Foreskin keratinocyte (primary cell): ENCODE measurements at places on chromosomes 2 and 18. TPM values are rescaled to one million over a fixed set of nuclear protein-coding genes. Genes with fewer than 3 reads are reported as not detected.
A peak's percentile ranks its signal among the peaks of the same experiment; 100 is the strongest.

STAT4 gene
- 0.46 and 0.71 TPM in 2 replicates for total RNA-seq

DNA sequence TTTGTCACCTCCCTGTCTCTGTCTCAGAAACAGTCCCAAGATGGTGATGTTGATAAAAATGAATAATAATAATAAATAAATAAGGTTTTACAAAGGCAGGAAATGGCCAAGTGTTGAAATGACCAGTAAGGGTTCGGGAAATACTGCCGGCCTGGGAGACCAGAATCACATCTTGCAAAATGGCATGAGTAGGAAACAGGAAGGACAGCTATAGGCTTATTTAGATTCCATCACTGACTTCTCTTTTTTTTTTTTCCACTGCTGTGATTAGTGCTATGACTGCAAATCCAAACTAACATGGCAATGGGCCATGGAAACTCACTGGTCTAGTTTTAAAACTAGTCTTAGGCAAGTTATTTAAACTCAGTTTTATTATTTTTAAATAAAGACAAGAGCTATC lies 60.6 kb downstream of the SCN1A start:
- no peak for DNase-seq

- no peak for DNase-seq
Measured at GRCh38 chr2:238164906-238165287, 6.1 kb downstream of the ERFE start.

DNA sequence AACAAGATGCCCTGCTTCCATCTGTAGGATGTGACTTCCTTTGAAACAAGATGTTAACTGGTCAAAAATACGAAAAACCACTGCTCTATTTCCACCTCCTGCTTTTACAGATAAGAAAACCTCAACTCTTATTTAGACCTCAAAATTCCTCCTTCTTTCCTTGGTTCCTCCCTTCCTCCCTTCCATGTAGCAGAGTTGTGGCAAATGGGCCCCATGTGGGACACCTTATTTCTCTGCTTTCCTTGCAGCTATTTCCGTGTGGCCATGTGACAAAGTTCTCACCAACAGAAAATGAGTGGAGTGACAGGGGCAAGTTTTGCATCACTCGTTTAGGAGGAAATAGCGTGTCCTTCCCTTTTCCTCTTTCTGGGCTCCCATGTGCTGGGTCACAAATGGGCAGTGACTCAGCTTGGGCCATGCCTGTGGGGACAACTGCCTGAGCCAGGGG lies 69.4 kb upstream of the SMAD2 start:
- DNase-seq, result no peak

DNA sequence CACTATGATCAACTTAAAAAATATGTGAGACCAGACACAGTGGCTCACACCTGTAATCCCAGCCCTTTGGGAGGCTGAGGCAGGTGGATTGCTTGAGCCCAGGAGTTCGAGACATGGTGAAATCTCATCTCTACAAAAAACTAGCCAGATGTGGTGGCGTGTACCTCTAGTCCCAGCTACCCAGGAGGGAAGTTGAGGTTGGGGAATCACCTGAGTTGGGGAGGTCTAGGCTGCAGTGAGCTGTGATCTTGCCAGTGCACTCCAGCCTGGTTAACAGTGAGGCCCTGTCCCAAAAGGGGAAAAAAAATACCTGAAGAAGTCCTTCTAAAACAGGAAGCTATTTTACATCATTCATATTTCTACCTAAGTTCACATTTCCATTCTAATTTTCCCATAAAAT lies 144.0 kb downstream of the EML6 start:
- DNase-seq, result no peak

GRCh38 chr18:55444536-55444935 lies 143.5 kb downstream of the TCF4 start:
- DNase-seq, result no peak

BCL2 gene
- total RNA-seq, result 0.99 and 1.9 TPM in 2 replicates

DNA sequence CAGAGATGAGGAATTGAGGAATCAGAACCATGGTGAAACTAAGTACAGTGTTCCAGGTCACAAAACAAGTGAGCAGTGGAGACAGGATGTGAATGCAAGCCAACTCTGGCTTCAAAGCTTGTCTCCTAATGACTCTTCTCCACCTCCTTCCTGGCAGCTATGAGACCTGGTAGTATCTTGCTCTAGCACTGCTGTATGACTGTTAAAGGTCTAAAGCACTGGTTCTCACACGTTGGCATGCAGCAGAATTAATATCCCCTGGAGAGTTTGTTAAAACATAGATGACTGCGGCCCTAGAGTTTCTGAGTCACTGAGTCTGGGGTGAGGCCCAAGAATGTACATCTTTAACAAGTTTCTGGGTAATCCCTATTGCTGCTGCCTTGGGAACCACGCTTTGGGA lies 63.3 kb downstream of the SUCLG1 start:
- DNase-seq, result peak; percentile 10

DNA sequence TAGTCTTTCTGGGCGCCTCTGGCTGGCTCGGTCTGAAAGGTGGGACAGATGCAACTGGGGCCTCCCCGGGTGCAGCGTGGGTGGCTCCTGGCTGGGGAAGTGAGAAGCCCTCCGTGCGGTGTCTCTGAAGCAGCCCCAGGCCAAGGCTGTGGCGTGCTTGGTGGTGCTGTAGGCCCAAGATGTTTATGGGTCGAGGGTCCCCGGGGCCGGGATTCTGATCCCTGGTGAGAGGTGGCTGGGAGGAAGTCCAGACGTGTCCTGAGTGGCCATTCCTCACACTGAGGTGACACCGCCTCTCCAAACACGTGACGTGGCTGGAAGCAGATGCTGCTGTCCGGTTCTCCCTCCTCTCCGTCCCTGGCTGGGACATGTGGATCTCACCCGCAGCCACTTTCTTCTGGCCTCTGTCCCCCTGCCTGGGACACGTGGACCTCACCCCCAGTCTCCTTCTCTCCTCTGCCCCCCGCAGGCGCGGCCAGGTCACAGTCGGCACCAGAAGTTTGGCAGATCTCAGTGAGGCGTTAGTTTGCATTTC lies 12.6 kb downstream of the RTP5 start:
- DNase-seq, result no peak

DNA sequence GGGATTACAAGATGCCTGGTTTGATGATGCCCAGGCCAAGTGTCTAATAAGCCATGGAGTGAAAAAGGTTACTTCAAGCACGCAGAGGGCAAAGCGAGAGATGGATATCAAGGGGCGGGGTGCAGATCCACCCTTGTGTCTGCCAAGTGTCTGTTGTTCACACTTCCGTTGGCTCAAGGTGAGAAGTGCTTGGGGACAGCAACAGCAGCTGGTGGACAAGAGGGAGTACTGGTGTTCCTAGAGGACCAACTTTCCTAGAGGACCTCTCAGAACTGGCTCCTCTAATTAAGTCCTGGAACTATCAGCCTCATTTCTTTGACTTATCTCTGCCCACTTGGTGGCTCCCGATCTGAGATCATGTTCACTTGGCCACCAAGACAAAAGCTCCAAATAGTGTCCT lies 299.1 kb downstream of the PRKCE start:
- DNase-seq, result no peak
